ENCODE measurements at places on chromosomes 12 and 14.
A peak's percentile ranks its signal among the peaks of the same experiment; 100 is the strongest.

- peak overlapping the region; percentile 19 for H3K4me3 ChIP-seq
- H3K36me3 ChIP-seq, result no peaks in the 10 kb centered on the region
- peaks cover 42% of the 10 kb centered on the region for H3K27me3 ChIP-seq
Observed at GRCh38 chr12:8699714-8700113, 1.9 kb downstream of the RIMKLB start.

- no peak overlapping the region for H3K4me3 ChIP-seq
- no peak for DNase-seq
- H3K4me1 ChIP-seq, result no peaks in the 10 kb centered on the region
- H3K27me3 ChIP-seq, result no peaks in the 10 kb centered on the region
- H3K36me3 ChIP-seq, result peaks cover 1% of the 10 kb centered on the region
Observed at GRCh38 chr12:82415402-82415801, 57.1 kb downstream of the METTL25 start.

GRCh38 chr14:72075649-72076334 lies 143.6 kb downstream of the RGS6 start:
- no peak overlapping the region for H3K4me3 ChIP-seq
- DNase-seq, result no peak
- H3K27me3 ChIP-seq, result peaks cover 25% of the 10 kb centered on the region
- H3K4me1 ChIP-seq, result no peaks in the 10 kb centered on the region
- no peaks in the 10 kb centered on the region for H3K36me3 ChIP-seq
- no peak overlapping the region for H3K27ac ChIP-seq

- H3K27ac ChIP-seq, result peak within 1 kb of the TSS; percentile 49
- DNase-seq, result peak; percentile 68
- H3K4me1 ChIP-seq, result peaks cover 12% of the 10 kb centered on the region
- peak within 1 kb of the TSS; percentile 83 for H3K4me3 ChIP-seq
Observed at GRCh38 chr12:8697476-8698131, at the start of gene RIMKLB. TSS of gene RIMKLB (plus strand) at chr12:8697991. CDS start at chr12:8713867, 15,876 bp downstream.

DNA sequence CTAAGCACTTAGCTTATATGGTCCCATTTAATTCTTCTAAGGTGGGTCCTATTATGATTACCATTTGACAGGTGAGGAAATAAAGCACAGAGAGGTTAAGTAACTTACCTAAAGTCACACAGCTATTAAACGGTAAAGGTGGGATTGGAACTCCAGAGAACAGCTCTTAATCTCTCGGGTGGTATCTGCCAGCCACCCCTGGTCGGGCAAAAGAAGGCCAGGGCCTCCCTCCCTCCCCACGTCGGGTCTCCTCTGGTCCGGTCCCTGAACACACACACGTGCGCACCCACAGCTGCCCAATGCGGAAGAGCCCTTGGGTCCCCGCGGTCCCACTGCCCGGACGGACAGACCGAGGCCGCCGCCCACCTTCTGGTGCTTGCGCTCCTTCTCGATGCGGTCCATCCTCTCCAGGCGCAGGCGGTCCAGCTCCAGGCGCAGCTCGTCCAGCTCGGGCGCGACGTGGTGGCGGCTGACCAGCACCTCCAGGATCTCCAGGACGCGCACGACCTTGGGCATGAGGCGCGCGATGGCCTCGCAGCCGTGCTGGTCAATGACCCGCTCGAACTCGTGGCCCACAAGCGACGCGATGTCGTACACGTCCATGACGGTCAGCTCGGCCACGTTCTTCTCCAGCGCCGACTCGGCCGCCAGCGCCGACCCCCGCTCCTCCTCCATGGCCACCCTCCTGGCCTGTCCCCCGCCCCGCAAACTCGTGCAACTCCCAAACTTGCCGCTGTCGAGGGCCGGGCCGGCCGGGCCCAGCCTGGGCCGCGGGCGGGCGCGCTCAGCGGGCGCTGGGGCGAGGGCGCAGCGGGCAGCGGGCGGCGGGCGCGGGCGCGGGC lies 490 bp downstream of the RILPL1 start:
- H3K4me3 ChIP-seq, result peak overlapping the region; percentile 68
- no peaks in the 10 kb centered on the region for H3K36me3 ChIP-seq
- no peak overlapping the region for H3K27ac ChIP-seq
- H3K4me1 ChIP-seq, result peaks cover 16% of the 10 kb centered on the region
- no peak for DNase-seq
- H3K27me3 ChIP-seq, result peaks cover 16% of the 10 kb centered on the region

DNA sequence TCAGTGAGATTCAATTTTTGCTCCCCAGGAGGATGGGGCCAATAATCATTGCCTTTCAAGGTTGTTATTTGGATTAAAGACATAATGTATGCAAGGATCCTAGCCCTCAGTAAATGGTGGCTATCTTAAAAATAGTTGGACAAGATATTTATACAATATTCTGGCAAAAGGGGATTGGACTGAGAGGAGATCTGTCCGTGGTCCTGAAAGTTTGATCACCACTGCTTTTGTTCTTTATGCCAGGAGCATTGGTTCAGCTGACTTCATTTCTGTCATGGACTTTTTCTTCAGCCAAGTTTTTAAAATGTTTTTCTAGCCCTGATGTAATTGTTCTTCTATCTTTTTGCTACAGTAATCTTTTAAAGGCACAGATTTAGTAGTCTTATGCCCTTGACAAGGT lies 70.2 kb upstream of the TCL1A start:
- H3K4me3 ChIP-seq, result no peak overlapping the region
- no peak for DNase-seq
- H3K27me3 ChIP-seq, result no peaks in the 10 kb centered on the region

- no peak overlapping the region for H3K27ac ChIP-seq
- no peaks in the 10 kb centered on the region for H3K36me3 ChIP-seq
- DNase-seq, result no peak
- H3K4me1 ChIP-seq, result no peaks in the 10 kb centered on the region
Observed at GRCh38 chr12:69966839-69967238, 141.8 kb downstream of the MYRFL start.

DNA sequence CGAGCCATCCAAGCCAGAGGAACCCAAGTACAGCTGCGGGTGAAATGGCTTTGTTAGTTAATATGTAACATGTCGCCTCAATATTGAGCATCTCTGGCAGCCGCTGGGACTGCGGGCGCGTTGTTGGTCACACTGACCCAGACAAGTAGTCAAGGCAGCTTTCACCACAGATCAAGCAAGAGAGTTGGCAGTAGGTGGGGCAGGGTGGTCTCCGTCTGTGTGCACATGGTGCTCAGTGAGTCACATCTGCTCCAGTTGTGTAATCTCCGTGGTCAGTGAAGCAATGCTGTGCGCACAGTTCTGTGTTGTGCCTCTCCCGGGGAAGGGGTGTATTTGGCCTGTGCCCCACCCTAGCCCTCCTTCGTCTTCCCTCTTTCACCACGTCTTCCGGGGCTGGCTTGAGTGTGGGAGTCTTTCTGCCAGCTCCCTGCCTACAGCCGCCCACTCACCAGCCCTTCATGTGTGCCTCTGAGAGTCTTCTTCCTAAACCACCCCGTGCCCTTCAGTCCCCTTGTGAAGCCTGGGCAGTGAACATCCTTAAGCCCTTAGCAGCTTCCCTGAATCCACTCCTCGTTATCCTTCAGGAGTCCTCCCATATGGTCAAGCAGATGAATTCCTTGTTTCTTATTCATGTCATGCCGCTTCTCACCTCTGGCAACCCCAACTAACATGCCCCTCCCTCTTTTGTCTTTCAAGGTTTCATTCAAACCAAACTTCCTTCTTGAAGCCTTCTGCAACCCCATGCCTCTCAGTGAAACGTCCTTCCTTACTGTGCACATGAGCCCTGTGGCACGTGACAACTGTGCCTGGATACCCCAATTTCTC lies 242.1 kb downstream of the CACNA1C start:
- no peak overlapping the region for H3K4me3 ChIP-seq
- peaks cover 2% of the 10 kb centered on the region for H3K27me3 ChIP-seq
- peaks cover 6% of the 10 kb centered on the region for H3K4me1 ChIP-seq
- DNase-seq, result no peak

DNA sequence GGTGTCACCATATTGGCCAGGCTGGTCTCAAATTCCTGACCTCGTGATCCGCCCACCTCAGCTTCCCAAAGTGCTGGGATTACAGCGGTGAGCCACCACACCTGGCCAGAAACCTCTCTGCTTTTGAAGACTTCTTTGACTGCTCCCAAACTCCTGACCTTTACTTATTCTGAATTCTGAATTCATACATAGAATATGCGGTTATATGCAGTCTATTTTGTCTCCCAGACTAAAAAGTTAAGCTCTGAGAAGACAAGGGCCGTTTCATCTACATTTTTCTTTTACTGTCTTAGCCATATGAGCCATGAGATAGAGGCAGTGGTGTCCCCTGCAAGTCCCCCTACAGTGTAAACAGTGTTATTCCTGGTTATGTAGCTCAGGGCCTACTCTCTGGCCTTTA lies 179.3 kb downstream of the NTF3 start:
- H3K27me3 ChIP-seq, result no peaks in the 10 kb centered on the region
- H3K4me3 ChIP-seq, result no peak overlapping the region
- no peak overlapping the region for H3K27ac ChIP-seq
- no peak for DNase-seq
- H3K4me1 ChIP-seq, result no peaks in the 10 kb centered on the region
- no peaks in the 10 kb centered on the region for H3K36me3 ChIP-seq

DNA sequence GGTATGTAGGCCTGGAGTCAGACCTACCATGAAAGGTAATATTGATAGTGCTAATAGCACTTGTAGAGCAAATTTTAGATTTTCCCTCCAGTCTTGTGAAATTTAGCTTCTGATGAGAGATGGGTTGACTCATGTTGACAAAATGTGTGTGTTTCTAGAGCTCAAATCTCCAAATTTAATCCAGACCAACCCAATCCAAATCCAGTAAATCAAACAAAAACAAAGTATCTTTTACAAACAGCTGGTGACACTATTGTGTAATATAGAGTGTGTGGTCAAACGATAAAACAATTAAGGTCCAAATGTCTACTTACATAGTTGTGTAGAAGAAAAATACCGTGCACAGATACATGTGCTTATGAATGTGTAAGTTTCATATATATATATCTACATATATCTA lies 63.4 kb upstream of the KITLG start:
- H3K27ac ChIP-seq, result no peak overlapping the region
- no peaks in the 10 kb centered on the region for H3K36me3 ChIP-seq
- H3K27me3 ChIP-seq, result no peaks in the 10 kb centered on the region
- no peak for DNase-seq
- no peaks in the 10 kb centered on the region for H3K4me1 ChIP-seq

DNA sequence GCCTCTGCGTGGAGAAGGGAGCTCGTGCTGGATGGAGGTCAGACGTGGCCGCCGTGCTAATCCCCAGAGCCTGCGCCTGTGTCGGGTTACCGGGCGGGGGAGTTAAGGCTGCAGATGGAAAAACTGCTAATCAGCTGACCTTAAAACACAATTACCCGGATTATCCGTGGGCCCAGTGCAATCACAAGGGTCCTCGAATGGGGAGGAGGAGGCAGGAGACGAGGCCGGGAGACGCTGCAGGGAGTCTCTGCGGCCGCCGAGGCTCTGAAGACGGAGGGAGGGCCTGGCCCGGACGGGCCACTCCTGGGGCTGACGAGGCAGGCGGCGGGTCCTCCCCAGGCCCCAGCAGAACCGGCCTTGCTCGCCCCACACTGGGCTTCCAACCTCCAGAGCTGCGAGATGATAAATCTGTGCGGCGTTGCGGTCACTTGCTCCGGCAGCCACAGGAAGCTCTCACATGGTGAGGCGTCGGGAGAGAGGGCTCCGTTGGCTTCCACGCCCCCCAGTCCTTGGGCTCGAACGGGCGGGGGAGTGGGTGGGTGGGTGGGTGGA lies 32.9 kb upstream of the FBRSL1 start:
- peaks cover 9% of the 10 kb centered on the region for H3K4me1 ChIP-seq
- H3K27ac ChIP-seq, result no peak overlapping the region
- DNase-seq, result no peak
- no peaks in the 10 kb centered on the region for H3K27me3 ChIP-seq
- H3K4me3 ChIP-seq, result no peak overlapping the region
- no peaks in the 10 kb centered on the region for H3K36me3 ChIP-seq

GRCh38 chr12:120167529-120168095 lies 26.9 kb downstream of the GCN1 start:
- peaks cover 7% of the 10 kb centered on the region for H3K4me1 ChIP-seq
- H3K36me3 ChIP-seq, result peaks cover 34% of the 10 kb centered on the region
- no peaks in the 10 kb centered on the region for H3K27me3 ChIP-seq
- H3K4me3 ChIP-seq, result no peak overlapping the region
- no peak overlapping the region for H3K27ac ChIP-seq

- H3K27ac ChIP-seq, result no peak overlapping the region
- H3K4me1 ChIP-seq, result no peaks in the 10 kb centered on the region
- no peak overlapping the region for H3K4me3 ChIP-seq
- no peak for DNase-seq
- H3K36me3 ChIP-seq, result no peaks in the 10 kb centered on the region
Observed at GRCh38 chr12:112577473-112578329, 159.0 kb downstream of the PTPN11 start.

DNA sequence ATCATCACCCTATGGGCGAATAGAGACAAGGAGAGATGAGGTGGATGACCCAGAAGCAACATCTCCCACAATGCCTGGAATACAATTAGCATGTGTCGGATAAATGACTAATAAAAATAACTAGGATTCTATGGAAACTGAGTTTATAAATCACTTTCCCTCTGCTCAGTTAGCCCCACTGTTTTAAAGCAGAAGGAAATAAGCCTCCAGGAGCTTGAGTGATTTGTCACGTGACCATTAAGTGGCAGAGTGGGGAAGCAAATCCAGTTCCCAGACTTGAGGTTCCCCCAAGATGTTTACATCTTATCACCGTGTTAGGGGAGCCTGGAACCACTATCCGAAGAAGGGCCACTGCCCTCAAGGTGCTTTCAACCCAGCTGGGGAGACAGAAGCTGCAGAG lies 136.5 kb upstream of the CCND2 start:
- peaks cover 56% of the 10 kb centered on the region for H3K4me1 ChIP-seq
- H3K27me3 ChIP-seq, result no peaks in the 10 kb centered on the region
- peak; percentile 38 for DNase-seq

- DNase-seq, result no peak
- no peak overlapping the region for H3K27ac ChIP-seq
- peaks cover 12% of the 10 kb centered on the region for H3K4me1 ChIP-seq
- H3K4me3 ChIP-seq, result no peak overlapping the region
- H3K27me3 ChIP-seq, result no peaks in the 10 kb centered on the region
- peaks cover 13% of the 10 kb centered on the region for H3K36me3 ChIP-seq
Observed at GRCh38 chr14:58491593-58491992, 64.1 kb downstream of the KIAA0586 start.

DNA sequence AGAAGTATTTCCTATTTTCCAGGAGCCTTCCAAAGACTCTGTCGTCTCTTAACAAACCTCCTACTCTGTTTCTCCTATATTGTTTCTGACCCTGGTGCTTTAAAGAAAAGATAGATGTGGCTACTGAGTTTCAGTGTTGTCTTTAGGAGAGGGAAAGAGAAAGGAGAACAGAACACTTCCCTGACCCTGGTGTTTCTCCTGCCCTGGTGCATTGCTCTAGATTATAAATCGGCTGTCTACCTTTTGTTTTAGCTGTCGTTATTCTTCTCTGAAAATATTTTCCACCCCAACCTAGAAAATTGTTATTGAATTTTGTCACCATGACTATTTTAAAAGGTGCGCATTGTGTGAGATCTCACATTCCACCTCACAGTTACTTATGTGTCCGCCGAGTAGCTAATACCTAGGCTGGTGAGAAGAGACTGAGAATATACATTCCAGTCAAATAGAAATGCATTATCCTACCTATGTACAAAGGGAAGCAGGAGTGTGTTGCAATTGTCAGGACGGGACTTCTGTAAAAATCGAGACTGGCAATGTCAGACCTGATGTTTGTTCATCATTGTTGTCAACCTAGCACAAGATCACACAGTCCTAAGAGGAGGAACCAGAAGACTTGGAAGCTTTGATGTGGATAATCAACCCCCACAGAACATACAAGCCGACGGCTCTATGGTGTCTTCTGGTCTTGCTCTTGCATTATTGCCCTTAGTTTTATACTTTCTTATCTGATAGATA lies 108.7 kb upstream of the SLC38A4 start:
- no peak overlapping the region for H3K4me3 ChIP-seq
- DNase-seq, result no peak
- H3K4me1 ChIP-seq, result no peaks in the 10 kb centered on the region
- H3K27ac ChIP-seq, result no peak overlapping the region

- peaks cover 18% of the 10 kb centered on the region for H3K4me1 ChIP-seq
- H3K36me3 ChIP-seq, result peaks cover 27% of the 10 kb centered on the region
- H3K27ac ChIP-seq, result no peak overlapping the region
Observed at GRCh38 chr12:66118240-66118891, 12.2 kb downstream of the LLPH start.
